ENCODE measurements at places on chromosomes 13 and 19.

- no peak for DNase-seq
Observed at GRCh38 chr19:6185093-6185834, 49.8 kb downstream of the ACSBG2 start.

DNA sequence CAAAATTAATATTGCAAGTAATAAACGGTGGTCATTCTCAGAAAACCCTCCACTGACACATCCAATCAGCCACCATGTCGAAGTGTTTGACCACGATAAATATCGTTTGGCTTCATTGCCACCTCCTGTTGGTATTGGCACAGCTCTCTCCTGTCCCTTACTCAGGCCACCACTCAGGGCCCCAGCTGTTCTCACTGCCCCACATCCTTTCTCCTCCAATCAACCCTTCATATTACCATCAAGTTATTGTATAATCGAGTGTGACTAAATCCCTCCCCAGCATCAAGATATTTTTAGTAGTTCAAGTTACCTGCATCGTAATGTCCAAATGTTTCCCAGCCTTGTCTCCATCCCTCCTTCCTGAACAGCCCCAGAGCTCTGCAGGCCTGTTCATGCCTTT is 50.4 kb downstream of the SACS start:
- no peak for DNase-seq

GRCh38 chr19:35330475-35330874 is 1.5 kb downstream of the CD22 start:
- DNase-seq: no peak

- no peak for DNase-seq
Observed at GRCh38 chr13:26816881-26817280, 56.3 kb upstream of the GPR12 start.

DNA sequence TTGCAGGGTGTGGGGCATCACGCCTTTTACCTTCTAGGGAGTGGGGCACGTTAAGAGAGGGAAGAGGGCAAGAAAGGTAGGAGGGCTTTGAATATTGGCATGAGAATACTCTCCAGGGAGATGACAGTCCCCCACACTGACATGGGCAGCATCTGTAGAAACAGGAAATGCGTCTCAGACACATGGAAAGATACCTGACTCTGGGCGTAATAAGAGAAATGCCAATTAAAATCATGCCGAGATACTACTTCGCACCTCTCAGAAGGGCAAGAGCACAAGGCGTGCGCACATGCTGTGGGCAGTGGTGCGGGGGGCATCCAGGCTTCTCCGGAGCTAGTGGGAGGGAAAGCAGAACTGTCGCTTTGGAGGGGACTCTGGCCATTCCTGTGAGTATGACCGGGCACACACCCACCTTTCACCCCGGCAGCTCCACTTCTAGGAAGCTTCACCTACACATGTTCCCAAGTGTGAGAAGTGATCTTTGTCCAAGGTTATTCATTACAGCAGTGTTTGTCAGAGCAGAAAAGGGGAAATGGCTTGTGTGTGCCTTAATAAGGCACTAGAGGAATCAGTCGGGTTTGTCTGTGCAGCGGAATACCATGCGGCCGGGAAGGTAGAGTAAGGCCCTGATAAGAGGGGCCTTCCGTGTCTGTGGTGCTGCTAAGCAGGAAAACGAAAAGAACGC is 99.5 kb downstream of the SIPA1L3 start:
- DNase-seq: no peak

- no peak for DNase-seq
Observed at GRCh38 chr13:93784191-93784590, 557.6 kb downstream of the GPC6 start.

- no peak for DNase-seq
Observed at GRCh38 chr13:26074706-26075105, 22.9 kb upstream of the SHISA2 start.
